NCI-H1417 treated with DMSO at 0.1 percent for 48 hours (cell line): ENCODE measurements at places on chromosomes 16 and 17.

DNA sequence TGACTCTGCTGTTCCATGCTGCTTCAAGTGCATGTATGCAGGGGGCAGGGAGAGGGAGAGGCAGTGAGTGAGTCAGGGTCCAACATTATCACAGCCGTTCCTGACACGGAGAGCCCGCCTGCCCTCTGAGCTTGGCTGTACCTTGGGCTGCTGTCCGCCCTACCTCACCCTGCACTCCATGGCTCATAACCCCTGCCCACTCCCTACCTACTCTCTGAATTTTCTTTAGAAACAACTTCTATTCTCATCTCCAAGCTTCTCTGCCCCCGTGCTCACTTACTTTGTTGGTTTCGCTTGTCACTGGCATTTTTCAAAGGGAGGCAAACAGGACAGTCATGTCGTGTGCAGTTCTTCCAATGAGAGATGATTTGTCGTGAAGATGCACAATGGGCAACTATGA, 74.4 kb upstream of the TRAP1 start:
- DNase-seq = no peak

- DNase-seq = no peak
Observed at GRCh38 chr17:73007407-73007806, 85.1 kb downstream of the SLC39A11 start.

DNA sequence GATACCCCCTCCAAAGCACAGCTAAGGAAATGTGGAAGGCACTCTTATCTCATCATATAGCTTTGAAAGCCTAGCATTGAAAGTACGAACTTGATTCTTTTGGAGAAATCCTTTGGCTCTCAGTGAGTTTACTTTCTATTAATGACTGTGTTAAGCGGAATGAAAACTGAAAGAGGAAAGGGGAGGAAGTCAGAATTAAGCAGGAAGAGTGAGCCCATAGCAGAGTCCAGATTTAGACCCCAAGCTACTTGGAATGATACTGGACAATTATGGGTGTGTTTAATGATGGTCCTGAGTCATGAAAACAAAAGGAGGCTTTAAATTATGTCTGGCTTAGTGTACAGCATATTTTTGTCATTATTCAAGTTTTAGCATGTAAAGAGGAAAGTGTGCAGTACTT, 42.2 kb downstream of the TENT4B start:
- DNase-seq = no peak

DNA sequence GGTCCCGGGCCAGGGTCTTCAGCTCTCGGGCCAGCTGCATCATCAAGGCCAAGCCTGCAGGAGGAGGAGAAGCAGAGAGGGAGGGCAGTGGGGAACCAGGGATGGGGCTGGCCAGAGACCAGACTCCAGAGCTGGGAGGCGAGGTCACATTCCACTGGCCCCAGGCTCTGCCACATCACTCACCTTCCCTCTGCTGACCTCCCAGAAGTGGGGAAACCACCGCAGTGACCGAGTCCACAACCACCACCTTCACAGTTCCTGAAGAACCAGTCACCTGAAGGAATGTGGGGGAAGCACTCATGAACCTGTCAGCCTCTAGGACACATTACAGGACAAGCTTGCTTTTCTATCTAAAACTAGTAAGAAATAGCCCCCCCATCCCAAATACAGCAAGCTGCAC, 16.4 kb downstream of the RAD51D start:
- no peak for DNase-seq

DNA sequence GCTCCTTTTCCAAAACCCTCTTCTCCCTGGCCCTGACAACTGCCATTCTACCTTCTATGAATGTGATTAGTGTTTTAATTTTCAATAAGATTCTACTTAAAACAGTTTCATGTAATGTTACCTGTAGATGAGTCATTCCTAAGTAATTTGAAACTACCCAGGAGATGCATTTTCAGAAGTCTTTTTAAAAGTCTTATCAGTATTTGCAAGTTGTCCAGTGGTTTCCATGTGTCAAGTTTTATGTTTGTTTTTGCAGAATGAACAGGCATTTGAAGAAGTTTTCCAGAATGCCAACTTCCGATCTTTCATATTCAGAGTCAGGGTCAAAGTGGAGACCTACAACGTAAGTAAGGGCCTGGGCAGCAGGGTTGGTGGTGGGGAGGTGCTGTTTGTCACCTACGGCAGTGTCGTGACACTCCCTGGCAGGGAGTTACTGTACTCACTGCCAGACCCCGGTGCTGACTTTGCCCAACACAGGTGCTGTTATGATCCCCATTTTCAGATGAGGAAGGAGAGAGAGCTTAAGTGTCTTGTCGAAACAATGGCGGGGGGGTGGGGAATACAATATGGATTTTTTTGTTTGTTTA, 65.0 kb downstream of the RPA1 start:
- no peak for DNase-seq

GRCh38 chr16:27169511-27170071, 33.7 kb upstream of the KDM8 start:
- DNase-seq = no peak

DNA sequence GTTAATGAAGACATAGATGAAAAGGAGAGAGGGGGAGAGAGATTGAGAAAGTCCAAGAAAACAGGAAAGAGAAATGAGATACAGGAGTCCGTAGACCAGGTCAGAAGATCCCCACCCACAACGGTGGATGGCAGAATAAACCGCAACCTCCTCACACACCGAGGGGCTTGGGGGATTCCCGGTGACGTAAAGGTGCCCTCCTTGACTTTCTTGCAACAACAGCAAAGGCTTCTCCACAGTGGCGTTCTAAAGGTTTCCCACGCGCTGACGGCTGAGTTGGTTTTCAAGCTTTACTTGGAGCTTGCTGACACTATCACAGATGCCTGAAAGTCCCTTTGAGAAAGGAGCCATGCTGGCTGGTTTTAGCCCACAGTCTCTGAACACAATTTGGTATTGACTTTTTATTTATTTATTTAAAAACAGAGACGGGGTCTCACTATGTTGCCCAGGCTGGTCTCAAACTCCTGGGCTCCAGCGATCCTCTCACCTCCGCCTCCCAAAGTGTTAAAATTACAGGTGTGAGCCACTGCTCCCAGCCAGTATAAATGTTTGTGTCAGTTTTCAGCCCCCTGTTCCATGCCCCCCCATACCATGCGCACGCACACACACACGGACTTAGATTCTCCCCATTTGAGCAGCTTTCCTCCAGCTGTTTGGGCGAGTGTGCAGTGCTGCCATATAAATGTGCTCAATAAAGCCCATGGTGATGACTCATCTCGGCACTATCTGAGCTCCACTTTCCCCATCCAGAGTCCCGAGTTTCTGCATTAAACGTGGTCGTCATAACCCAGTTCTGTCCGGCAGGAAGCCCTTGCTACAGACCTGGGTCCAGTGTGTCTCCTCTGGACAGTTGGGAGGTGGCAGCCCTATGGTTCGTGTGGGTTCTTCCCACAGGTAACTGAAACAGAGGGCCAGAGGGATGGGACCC, 33.0 kb upstream of the SEC14L1 start:
- no peak for DNase-seq

DNA sequence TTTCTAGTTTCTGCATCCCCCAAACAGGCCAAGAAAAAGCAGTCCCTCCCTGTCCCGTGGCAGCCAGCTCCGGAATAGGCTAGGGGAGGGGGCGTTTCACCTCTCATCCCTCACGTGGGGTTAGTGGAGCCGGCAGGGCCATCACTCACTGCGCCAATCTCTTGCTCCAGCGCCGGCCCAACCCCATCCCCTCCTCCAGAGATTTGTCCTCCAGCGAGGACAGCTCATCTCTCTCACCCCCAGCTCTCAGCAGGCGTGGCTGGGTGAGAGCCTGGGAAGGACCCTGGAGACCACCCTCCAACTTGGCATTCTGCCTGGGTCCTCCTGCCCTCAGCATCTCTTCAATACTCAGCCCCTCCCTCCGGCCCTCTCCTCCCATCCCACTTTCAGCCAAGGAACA, 74.1 kb downstream of the TMEM132E start:
- no peak for DNase-seq

GRCh38 chr16:53561101-53561888, 58.3 kb upstream of the AKTIP start:
- DNase-seq = no peak

DNA sequence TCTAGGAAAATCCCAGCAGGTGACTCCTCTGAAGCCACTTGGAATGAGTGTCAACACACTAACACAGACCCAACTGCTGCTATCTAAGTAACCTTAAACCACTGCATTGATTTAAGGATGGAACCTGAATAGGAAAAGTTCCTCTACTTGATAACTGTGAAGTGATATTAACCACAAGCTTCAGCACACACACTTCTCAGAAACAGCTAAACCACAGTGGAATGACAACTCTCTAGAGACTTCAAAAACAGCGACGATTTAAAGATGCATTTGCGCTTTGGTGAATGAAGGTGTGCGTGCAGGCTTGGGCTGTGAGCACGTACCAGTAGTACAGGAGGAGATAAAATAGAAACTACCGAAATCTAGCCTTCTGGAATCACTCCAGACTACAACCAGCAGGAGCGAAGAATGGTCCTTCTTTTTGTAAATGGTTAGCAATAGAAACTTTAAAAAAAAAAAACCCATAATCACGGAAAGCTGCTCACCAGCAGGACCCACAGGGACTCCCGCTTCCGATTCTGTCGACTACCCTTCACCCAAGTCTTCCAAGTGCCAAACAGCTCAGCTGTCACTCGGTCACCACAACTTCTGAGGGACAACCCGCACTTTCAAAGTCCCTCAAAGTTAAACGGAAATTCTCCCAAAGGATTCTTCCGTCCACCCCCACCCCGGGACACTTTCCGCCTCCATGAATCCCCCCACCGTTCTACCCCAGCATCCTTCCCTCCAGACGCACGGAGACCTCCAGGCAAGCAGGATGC, 137.7 kb upstream of the CORO6 start:
- no peak for DNase-seq

GRCh38 chr16:49365711-49366509, 7.7 kb upstream of the C16orf78 start:
- DNase-seq = no peak

- DNase-seq = no peak
Observed at GRCh38 chr17:80327518-80327917, 66.9 kb downstream of the RNF213 start.

- no peak for DNase-seq
Observed at GRCh38 chr17:64723781-64724180, 61.7 kb upstream of the SMURF2 start.

GRCh38 chr17:50311483-50311882, 34.4 kb upstream of the XYLT2 start:
- DNase-seq = no peak

- DNase-seq = no peak
Observed at GRCh38 chr17:71405101-71405500, 715.7 kb upstream of the SOX9 start.

GRCh38 chr16:59632276-59632855, 898.2 kb upstream of the GOT2 start:
- no peak for DNase-seq

DNA sequence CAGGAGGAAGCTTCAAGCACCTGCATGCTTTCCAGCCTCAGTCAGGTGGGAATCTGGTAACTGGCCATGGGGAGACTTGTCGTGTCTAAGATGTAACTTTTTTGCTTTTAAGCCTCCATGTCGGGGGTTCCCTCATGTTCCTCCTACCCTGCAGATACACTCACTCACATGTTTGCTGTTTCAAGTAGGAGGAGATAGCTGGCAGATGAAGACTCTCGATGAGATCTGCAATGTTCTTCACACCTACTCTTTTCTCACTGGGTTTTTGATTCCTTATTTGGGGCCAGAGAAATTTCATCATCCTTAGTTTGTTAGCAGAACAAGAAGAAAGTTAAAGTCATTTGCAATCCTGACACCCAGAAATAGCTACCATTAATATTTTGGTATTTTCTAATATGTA, 24.7 kb downstream of the UTP4 start:
- no peak for DNase-seq

DNA sequence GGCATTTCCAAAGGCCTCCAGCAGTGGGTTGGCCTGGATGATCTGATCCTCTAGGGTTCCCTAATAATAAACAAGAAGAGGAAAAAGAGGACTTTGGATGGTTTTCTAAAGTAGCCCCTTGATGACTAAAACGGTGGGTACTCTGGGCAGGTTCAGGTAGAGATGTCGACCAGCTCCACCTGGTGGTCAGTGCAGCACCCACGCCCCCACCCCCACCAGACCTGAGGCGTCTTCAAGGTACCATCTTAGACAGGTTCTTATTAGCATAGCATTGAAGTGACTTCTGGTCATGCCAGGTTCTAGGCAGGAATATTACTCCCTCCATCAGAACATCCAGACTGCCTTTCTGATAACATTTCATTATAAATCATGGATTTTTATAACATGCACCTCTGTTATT, 15.0 kb downstream of the MYH13 start:
- DNase-seq = no peak

DNA sequence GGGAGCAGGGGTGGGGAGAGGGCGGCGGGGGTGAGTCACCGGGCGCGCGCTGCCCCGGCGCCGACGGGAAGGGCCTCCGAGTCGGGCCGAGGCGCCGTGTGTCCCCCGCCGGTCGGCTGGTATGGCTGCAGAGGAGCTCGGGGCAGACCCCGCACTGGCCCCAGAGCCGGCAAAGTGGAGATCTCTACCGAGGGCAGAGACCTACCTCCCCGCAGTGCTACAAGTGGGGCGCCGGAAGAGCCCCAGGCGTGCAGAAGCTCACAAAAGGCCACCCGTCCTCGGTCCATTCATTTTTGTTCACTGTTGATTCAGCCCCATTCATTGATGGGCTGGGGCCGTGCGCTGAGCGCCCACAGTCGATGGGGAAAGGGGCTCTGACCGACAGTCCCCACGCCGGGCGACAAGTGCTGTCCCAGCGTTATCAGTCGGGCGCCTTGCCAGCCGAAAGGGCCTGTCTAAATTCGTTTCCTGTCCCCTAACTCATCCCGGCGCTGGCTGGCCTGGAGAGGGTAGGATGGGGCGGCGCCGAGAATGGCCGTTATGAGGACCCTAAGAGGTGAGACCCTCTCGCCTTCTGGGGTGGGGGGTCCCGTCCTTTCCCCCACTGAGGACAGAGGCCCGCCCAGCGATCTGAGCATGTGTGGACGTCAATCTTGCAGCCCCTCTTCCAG, 709 bp upstream of the ENO3 start:
- no peak for DNase-seq

GRCh38 chr17:40341808-40342503, 22.6 kb downstream of the GJD3 start:
- DNase-seq = no peak

- DNase-seq = no peak
Observed at GRCh38 chr16:55478827-55479429, at the start of gene MMP2. Gene MMP2 (plus strand): TSS chr16:55479198. CDS start chr16:55479480, 282 bp downstream.

DNA sequence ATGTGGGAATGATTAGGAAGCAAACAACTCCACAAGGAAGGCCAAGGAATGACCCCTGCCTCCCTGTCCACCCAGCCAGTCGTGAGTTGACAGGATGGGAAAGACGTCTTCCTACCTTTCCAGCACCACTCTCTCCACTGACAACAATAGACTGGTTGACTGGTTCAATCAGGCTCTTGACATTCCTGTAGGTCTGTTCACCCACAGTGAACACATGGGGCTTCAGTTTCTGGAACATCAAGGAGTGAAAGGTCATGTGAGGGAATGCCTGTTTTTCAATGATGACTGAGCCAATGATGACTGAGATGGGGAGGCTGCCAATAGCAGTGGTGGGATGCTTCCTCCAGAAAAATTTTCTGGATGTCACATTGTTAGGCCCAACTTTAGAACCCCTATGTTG, 9.6 kb downstream of the MYO19 start:
- no peak for DNase-seq

- DNase-seq = no peak
Observed at GRCh38 chr17:77323413-77324171, 182.8 kb downstream of the SEC14L1 start.
